Activated CD4-positive, alpha-beta T cell treated with anti-CD3 and anti-CD28 coated beads for 1 hour (primary cell): ENCODE measurements at places on chromosomes 7 and 10.

DNA sequence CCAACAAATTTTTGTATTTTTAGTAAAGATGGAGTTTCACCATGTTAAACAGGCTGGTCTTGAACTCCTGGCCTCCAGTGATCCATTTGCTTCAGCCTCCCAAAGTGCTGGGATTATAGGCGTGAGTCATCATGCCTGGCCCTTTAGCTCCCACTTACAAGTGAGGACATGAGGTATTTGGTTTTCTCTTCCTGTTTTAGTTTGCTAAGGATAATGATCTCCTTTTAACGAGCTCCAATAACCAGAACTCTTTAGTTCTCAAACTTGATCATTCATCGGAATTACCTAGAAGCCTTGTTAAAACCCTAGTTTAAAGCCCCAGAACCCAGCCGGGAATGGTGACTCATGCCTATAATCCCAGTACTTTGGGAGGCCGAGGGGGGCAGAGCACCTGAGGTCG is 481.4 kb downstream of the TYW1 start:
- DNase-seq: no peak

DNA sequence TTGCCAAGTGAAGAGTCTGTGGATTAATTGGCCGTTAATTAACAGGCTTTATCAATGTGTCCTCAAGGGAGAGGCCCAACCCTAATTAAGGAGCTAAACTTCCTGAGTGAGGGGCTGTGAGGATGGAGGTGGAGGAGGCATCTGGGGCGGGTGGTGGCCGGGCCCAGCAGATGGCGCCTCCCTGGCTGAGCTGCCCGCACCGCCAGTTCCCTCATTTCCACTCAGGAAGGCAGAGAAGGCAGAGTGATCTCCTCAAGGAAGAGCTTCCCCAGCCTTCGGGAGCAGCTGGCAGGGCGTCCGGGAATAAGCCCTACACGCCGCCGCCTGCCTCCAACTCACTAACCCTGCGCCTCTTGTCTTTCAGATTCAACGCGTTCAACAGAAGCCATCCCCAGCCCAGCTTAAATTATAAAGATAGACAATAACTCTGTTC is 112.2 kb downstream of the CYTH3 start:
- DNase-seq: no peak

GRCh38 chr7:135859538-135859937 is 110.9 kb upstream of the FAM180A start:
- no peak for DNase-seq

GRCh38 chr10:98244141-98244540 is 23.9 kb downstream of the LOXL4 start:
- no peak for DNase-seq

DNA sequence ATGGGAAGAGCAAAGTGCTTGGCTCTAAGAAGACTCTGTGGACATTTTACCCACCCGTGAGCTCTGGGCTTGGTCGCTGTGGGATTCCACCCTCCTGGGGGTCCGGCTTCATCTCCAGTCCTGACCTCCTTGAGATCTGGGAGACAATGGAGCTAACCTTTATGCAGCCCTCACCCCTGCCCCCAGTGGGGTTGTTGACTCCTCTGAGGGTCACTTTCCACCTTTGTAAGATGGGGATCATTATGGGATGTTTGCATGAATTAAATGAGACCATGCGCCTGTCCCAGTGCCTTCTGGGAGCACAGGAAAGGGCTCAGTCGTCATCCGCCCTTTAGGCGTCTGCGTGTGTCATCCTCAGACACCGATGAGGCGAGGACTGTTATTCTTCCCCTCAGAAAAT is 237.2 kb downstream of the SKAP2 start:
- DNase-seq: no peak

DNA sequence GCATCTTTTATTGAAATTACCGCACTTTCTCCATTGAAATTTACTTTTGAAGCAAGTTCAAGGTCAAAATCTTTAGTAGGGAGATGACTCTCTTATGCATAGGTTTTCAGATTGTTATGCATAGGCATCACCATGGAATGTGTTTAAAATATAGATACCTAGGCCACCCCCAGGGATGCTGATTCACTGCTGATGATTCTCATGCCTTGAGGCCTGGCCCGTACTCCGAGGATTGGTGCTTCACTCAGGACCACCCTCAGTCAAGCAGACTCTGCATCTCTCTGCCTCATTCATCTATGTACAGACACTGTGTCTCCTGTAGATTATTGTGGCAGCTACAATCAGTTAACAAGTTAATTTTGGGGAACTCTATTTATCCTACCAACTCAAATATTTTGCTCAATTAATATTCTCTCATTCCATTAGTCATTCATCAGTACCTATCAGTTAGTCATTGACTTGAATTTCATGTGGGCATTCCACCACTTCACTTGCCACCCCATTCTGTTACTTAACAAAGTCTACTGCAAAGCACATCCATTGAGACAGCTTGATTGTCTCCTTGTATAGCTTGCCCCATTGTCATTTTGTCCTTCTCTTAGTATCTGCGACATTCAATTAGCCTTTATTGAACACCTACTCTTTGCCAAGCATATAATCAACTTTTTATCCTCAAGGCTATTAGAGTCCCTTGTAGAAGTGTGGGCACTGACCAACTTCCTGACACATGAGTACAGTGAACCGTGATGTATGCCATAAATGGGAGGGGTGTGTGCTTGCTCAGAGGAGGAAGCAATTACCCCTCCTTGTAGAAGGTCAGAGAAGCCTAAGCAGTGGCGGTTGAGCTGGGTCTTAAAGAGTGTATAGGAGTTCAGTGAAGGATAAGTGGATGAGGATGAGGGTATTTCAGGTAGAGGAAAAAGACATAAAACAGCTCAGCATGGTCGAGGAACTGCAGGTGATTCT is 255.6 kb upstream of the BMPER start:
- no peak for DNase-seq

DNA sequence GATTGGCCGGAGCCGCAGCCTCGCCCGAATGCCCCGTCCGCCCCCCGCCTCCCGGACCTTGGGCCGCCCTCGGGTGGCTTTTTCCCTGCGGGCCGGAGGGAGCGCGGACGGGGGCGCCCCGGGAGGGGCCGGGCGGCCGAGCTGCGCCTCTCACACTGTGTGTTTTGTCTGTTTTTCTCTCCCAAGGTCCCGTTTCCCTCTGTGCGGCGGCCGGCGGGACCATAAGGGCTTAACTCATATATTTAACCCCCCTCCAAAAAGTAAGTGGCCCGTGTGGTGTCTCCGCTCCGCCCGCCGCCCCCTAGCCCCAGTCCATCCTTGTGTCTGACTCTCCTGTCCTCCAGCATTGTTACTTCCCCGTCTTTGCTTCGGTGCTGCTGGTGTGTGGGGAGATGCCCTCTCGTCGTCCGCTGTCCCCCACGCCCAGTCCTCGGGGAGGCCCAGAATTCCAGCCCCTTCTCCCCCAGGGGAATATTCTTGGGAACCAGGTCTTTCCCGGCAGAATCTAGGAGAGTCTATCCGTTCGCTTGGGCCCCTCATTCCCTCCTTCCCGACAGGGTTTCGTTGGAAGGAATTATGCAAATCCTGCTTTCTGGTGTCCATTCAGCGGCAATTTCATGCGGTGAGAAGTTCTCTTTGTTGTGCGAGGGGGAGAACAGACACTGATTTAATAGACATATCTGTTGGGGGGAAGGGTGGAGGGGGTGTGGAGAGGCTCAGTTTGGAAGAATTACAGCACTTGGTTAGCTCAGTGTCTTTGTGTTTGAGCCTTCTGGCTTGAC is 1.3 kb downstream of the LCOR start:
- no peak for DNase-seq

DNA sequence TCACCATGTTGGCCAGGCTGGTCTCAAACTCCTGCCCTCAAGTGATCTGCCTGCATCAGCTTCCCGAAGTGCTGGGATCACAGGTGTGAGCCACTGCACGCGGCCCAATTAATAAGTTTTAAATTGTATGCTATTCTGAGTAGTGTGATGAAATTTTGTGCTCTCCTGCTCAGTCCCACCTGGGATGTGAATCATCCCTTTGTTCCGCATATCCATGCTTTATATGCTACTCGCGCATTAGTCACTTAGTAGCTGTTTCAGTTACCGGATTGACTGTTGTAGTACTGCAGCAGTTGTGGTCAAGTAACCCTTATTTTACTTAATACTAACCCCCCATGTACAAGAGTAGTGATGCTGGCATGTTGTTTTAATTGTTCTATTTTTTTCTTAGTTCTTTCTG is 47.3 kb upstream of the OIT3 start:
- no peak for DNase-seq

DNA sequence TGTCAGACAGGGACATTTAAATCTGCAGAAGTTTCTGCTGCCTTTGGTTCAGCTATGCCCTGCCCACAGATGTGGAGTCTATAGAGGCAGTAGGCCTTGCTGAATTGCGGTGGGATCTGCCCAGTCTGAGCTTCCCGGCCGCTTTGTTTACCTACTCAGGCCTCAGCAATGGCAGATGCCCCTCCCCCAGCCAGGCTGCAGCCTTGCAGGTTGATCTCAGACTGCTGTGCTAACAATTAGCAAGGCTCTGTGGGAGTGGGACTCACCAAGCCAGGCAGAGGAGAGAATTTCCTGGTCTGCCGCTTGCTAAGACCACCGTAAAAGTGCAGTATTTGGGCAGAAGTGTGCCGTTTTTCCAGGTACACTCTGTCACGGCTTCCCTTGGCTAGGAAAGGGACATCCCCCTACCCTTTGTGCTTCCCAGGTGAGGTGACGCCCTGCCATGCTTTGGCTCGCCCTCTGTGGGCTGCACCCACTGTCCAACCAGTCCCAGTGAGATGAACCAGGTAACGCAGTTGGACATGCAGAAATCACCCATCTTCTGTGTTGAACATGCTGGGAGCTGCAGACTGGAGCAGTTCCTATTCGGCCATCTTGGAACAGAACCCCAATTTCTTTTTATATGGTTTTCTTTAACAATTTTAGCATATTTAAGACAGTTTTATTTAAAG is 28.4 kb upstream of the VWDE start:
- DNase-seq: no peak

- no peak for DNase-seq
Measured at GRCh38 chr10:60260321-60260720, 129.4 kb downstream of the ANK3 start.

- no peak for DNase-seq
Measured at GRCh38 chr10:107072786-107073185, 91.7 kb downstream of the SORCS1 start.

DNA sequence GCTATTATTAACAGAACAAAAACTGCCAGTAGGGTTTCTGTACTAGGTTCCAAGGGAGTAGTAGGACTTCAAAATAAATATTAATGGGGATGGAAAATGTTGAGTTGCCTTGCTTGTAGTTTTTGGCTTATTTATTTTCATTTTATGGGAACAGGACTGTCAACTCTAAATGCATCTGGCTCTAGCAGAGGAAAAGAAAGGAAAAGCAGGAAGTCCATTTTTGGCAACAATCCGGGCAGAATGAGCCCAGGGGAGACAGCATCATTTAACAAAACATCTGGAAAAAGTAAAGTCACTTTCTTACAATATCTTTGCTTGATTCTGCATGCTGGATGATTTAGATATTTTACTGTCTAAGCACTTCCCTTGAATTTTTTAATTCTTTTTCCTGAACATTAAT is 69.4 kb downstream of the NOC3L start:
- no peak for DNase-seq

DNA sequence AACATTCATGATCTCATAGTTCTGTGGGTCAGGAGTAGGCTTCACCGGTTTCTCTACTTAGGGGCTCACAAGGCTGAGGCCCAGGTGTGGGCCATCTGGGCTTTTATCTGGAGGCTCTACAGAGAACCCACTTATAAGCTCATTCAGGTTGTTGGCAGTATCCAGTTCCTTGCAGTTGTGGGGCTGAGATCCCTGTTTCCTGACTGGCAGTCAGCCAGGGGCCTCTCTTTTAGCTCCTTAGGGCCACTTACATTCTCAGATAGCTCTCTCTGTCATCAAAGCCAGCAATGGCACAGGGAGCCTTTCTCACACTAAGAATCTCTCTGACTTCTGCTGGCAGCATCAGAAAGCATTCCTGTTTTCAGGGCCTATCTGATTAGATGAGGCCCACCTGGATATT is 18.2 kb upstream of the HECTD2 start:
- no peak for DNase-seq

GRCh38 chr10:17033529-17034260 is 95.9 kb downstream of the CUBN start:
- DNase-seq: no peak

GRCh38 chr10:32144817-32145688 is 88.8 kb upstream of the KIF5B start:
- no peak for DNase-seq

DNA sequence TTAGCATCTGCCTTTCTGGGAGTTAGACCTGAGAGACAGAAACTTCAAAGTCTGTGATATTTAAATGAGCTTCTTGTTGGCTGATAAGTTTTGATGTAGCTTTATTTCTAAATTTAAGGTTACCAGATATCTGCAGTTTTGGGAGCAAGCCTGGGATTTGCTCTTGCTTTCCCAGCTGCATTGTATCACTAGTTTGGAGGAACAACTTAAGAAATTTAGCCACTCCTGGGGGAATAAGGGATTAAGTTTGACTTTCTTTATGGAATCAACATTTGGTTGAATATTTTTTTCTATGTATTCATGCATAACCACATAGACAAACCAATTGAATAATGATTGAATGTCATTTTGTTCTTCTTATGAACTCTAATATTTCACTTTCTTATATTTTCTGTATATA is 178.6 kb downstream of the POLR1F start:
- no peak for DNase-seq

DNA sequence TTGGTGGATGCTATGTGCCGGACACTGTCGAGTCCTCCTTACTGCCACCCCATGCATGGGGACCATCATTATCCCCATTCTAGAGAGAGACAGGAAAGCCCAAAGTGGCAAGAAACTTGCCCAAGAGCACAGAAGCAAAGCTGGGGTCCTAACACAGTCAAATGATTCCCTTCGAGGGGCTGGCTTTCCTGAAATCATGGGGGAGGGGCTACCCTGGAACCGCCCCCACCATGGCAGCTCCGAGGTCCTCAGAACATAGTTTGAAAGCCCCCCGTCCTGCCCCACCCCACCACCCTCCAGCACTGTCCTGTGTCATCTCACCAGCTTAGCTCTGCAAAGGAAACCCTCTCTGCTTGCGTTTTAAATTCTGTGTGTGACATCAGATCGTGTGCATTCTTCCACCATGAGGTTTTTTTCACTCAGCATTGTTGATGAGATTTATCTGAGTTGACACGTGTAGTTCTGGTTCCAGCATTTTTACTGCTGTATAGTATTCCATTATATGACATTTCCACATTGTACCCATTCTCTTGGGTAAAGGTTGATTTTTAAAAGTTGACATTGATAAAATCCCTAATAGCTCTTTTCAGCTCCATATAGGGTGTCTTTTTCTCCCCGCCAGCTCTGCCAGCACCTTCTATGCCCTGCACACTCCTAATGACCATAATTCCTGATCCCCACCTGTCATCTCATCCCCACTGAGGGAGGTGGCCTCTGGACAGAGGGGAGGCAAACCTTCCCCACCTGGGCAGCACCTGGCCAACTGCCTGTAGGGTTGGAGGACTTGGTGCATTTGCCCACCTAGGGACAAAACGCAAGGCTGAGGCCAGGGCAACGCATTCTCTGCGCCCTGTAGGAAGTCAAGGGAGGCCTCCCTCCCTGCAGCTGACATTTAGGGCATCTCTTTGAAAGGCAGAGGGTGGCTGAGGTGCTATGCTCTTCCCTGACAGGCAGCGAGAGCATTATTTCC is 100.2 kb upstream of the GPR26 start:
- no peak for DNase-seq
